Hematopoietic multipotent progenitor cell treated with erythropoietin and hydrocortisone succinate and interleukin-3 and kit ligand, for 8 days (in vitro differentiated cells): ENCODE measurements at places on chromosomes 6 and 20.
A peak's percentile ranks its signal among the peaks of the same experiment; 100 is the strongest.

DNA sequence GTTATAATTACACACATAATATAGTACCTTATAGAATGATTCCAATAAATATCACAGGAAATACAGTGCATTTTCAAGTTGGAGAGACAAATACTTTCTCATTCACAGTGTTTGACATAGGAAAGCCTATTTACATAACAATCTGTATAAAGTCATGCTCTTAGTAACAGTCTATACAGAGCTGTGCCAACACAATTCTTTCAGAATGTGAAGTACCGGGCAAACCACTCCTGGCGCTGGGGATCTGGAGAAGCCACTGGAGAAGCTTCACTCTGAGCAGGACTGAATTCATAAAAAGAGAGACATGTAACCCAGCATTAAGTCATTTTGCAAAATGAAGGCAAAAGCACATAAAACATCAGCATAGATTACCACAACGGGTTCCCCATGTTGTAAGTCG is 24.9 kb upstream of the MCM9 start:
- DNase-seq = no peak

- no peak for DNase-seq
Measured at GRCh38 chr6:125262016-125263013, 39.5 kb downstream of the HDDC2 start.

DNA sequence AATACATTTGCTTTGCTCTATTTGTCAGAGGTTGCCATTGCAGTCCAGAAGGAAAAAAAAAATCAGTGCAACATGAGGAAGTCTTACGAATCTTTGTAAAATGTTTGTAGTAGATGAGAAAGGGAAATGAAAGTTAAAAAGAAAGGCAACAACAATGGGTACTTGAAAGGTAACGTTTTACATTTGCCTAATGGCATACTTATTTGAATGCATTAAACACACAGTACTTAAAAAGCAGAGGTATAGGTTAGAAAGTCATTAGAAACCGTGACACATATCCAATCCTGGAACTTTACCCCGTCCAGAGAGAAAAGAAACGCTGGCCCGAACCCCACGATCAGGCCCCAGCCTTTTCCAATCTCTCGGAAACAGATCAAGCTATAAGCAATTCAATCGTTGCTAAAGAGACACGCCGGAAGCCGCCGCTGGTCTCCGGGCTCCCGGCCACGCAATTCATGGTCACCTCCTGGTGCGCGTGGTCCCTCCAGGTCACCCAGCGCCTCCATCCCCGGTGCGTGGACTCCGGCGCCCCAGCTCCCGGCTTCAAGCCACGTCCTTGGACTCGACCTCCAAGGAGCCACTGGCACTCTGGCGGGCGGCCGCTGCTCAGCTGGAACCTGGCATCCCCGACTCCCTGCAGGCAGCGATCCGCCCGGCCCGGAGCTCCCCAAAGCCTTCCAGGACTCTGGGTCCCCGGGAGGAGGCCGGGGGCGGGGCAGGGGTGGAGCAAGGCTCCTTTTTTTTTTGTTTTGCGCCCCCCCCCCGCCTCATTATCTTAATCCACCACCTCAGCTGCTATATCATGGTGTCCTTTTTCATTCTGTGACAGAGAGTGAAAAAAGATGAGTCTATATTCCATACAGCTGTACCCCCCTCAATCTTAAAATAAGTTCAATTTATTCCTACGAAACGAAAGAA is at the start of gene SLC18B1:
Gene SLC18B1, minus strand, starts transcription at position 687 of the 918 bp plus-strand sequence. Its CDS starts 181 bp downstream, at position 506.
- peak; percentile 79 for DNase-seq

- DNase-seq = no peak
Measured at GRCh38 chr6:49257549-49257948, 205.5 kb downstream of the MMUT start.
